Stimulated activated CD4-positive, alpha-beta T cell treated with anti-CD3 and anti-CD28 coated beads, TNF-alpha, amount 100 ng/mL, for 1 hour (primary cell): ENCODE measurements at places on chromosomes 7 and 10.

GRCh38 chr7:44776211-44776610 is 20.3 kb upstream of the PPIA start:
- no peak for DNase-seq

DNA sequence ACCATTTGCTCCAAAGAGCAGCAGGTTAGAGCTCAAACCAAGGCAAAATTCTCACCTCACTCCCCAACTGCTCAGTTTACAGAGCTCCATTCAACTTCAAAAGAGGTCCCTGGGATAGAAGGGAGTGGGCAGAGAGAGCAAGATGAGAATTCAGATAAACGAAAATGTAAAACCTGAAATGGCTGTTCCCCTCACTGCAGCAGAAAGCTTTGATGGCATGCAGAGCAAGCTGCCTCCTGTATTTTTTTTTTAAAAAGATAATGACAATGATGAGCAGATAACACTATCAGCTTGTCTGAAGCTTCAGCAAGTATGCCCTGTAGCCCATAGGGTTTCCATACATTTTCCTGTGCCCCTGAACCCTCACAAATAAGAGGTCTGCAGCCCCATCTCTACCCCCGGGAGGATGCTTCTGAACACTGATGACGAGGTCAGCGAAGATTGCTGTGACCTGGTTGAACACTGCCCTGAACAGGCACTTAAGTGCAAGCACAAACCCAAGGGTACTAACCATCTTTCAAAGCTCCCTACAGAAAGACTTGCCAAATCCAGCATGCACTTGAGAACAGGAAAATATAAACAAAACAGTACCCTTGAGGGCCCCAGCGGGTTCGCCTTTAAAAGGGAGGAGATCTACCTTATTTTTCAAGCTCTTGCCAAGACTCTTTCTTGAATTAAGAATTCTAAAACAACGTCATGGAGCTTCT is 81.3 kb downstream of the GLI3 start:
- DNase-seq = no peak

DNA sequence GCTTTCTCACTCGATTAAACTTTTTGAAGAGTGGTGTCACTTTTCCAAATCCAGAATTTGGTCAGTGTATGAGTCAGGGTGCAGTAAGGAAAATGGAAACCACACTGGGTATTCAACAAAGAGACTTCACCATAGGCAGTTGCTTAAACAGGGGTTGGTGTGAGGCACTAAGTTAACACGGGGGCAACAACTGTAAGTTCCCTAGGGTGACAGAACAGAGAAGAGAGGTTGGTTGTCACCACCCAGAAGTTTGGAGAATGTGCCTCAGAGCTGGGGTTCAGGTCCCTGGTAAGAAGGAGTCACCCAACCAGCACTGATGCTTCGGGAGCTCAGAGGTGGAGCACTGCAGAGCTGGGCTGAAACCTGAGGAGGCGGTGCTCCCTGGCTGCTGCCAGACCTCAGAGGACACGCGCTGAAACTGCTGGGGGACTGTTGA is 170.4 kb downstream of the ARID5B start:
- DNase-seq = no peak

DNA sequence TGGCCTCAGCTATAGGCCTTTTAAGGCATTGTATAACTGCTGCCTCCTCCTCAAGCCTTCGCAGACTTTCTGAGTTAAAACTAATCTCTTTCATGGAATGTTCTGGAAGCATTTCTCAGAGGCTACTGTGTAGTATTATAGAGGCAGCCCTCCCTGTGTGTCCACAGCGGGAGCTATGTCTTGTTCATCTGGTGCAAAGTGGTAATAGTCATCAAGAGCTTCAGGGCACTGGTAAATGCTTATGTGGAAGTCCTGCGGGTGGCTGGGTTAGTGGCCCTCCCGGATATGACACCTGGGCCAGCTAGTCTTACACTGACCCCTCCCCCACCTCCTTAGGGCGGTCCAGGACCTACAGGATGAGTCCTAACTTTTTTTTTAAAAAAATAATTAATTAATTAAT is 2.2 kb upstream of the ABHD11 start:
- no peak for DNase-seq
